ENCODE measurements at places on chromosomes 3 and 15.

GRCh38 chr3:50563867-50564266 is 3.7 kb downstream of the C3orf18 start:
- no peak for DNase-seq

DNA sequence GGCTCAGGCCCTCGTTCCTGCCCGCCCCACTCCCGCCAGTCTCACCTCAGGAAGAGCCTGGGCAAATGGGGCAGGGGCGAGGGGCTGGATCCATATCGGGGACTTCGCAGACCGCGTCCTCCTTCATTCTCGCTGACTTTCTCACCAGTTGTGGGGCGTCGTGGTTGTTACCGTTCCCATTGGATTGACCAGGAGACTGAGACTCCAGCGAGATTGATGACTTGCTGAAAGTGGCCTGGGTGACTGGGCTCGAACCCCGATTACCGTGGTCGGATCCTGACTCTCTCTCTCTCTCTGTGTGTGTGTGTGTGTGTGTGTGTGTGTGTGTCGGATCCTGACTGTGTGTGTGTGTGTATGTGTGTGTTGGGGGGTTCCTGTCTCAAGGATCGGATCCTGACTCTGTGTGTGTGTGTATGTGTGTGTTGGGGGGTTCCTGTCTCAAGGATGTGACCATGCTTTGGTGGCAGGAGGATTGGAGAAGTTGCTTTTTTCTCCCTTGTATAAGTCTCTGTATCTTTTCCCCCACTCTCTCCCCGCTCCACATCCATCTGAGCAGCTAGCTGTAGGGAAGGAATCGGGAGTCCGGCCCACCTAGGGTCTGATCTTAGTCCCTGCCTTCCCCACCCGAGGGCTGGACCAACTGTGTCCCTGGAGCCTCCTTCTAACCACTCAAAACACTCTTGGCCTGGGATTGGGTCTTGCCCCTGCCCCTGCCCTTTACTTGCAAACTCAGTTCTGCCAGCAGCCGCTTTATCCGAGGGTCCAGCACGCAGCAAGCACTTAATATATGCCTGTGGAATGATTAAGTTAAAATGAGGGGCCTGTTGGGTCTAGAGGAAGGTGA is 603 bp downstream of the PLEKHO2 start:
- no peak for DNase-seq

GRCh38 chr3:42539871-42540714 is 37.6 kb downstream of the VIPR1 start:
- DNase-seq, result no peak

- no peak for DNase-seq
These were observed 22.4 kb upstream of the MTHFS start for GRCh38 chr15:79919090-79919748.

- DNase-seq, result no peak
These were observed 611.2 kb upstream of the GRM7 start for GRCh38 chr3:6249679-6250078.

- DNase-seq, result peak; percentile 28
These were observed 21.0 kb downstream of the RARB start for GRCh38 chr3:25448750-25449692.

GRCh38 chr15:71279757-71280141 is 164.5 kb downstream of the THSD4 start:
- DNase-seq, result no peak

DNA sequence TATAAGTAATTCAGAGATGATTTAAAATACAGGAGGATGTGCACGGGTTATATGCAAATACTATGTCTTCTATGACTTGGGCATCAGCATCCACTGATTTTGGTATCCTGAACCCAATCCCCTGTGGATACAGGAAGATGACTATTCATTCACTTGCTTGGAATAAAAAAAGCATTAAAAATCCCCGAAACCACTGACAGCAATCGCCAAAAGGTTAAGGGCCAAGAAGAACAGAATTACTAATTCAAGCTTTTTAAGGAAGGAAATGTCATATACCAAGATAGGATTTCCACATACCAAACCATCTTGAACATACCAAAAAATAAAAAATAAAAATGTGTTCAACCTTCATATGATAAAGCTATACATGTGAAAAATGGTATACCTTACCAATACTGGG is 93.7 kb downstream of the DLG1 start:
- no peak for DNase-seq

DNA sequence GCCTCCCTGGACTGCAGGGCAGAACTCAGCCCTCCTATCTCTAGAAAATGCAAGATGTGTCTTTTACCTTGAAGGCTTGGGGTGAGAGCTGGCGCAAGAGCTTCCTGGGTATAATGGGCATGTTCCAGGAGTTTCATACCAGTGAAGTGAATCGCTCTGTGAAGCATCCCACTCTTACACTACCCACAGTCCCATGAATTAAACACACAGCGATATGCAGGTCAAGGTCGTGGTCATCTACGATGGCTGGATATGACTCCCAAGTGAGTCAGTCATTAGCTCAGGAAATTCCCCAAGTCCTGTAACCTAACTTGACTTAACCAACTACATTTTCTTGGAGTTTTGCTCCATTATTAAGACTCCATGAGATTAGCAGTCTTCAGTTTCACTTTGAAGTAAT is 439.7 kb downstream of the NTRK3 start:
- no peak for DNase-seq

GRCh38 chr3:181300033-181300432 is 310.5 kb upstream of the DNAJC19 start:
- no peak for DNase-seq

GRCh38 chr15:51405693-51406523 is 64.5 kb downstream of the GLDN start:
- no peak for DNase-seq

DNA sequence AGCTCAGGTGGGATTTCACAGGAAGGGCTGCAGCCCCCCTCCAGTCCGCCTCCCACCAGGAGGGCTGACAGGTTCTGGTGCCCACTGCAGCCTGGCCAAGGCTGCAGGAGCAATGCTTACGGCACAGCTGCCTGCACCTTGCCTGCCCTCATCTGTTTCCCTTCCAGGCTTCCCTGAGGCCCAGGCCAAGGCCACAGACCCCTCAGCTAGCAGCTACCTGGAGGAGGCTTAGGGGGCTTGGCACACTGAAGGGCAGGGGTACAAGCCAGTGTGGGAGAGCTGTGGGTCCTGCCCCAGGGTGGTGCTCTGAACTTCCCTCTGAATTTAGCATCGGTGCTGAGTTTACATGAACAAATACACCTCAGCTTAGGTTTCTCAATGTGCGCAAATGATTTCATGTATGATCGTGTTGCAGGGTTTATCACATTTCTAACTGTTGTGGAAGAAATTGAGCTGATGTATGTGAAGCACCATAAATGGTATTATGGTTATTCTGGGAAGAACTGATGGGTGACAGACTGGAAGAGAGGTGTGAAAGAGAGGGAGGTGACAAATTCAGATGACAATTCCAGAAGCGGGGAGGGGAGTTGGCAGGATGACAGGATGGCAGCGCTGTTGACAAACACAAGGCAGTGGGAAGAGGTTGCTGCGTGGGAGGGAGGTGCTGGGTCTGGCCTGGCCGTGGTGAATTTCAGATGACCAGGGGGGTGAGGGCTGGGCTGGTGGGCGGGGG is 6.1 kb downstream of the RHCG start:
- DNase-seq, result no peak

GRCh38 chr3:190581041-190581541 is 67.2 kb downstream of the IL1RAP start:
- DNase-seq, result no peak

- no peak for DNase-seq
These were observed 18.9 kb upstream of the COPG1 start for GRCh38 chr3:129230311-129231019.

DNA sequence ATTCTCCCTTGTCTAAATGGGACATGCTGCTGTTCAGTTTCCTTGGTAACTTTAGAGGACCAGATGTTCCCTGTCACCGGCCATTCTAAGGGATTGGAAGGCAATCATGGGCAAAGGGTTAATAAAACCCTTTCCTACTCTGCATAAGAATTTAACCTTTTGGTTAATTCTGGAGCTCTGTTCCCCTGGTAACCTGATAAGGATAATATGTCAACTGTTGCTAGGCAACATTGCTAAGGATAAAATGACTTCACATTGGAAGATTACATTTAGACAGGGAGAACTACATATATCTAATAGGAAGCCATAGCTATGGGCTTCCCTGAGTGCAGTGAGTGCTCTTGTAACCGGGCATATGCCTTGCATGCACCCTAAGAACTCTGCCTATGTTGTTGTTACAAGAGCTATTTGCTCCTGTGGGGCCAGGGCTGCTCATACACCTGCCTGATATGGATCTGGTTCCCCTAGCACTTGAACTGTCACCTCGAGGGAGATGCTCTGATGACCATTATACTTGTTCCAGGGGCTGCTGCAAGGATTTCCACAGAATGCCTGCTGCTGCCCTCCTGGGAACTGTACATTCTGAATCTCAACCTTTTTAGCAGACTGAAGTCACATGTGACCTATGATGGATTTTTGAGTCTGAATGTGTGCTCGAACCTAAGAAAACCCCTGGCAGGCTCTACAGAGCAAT is 326.3 kb upstream of the PDZRN3 start:
- DNase-seq, result no peak

- DNase-seq, result no peak
These were observed 17.1 kb downstream of the HGD start for GRCh38 chr3:120664926-120665325.

GRCh38 chr3:15108082-15108545 is 9.2 kb upstream of the RBSN start:
- no peak for DNase-seq

All from DMS79 (cell line).